ENCODE measurements at places on chromosomes 16 and 17. TPM values are rescaled to one million over a fixed set of nuclear protein-coding genes. Genes with fewer than 3 reads are reported as not detected.

MILR1 gene
- total RNA-seq, result 8.3 TPM

CD300H gene
- total RNA-seq, result not detected

- no peak for DNase-seq
Measured at GRCh38 chr17:61211236-61211635, 188.4 kb upstream of the TBX2 start.

- no peak for DNase-seq
Measured at GRCh38 chr16:26733710-26734109, 333.0 kb upstream of the C16orf82 start.

HSDL1 gene
- total RNA-seq, result 16.3 TPM

HOXB7 gene
- total RNA-seq, result 0.92 TPM

GRCh38 chr16:4426021-4426684 lies 485 bp downstream of the DNAJA3 start:
- no peak for DNase-seq

SYNGR3 gene
- total RNA-seq, result 1.4 TPM

DNA sequence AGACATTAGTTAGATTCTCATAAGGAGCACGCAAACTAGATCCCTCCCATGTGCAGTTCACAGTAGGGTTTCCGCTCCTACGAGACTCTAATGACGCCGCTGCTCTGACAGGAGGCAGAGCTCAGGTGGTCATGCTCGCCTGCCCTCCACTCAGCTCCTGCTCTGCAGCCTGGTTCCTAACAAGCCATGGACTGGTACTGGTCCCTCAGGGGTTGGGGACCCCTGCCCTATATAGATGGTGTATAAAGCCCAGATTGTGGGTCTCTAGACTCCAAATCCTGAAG lies 52.1 kb upstream of the LYRM9 start:
- DNase-seq, result no peak

DNA sequence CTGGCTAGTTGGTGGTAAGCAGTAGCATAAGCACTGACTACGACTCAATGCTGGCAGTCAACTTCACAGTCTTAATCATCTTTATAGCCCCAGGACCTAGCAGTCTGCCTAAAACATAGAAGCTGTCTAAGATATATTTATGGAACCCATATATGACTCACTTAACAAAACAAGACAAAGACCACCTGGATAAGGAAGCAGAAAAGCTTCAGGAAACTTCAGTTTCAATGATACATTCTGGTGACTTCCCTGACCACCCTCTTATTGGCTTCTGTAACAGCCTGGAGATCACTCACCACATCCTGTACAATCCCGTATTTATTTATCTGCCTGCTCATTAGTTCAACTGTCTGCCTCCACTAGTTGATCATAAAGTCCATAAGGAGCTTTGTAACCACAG lies 95.5 kb downstream of the PMP22 start:
- no peak for DNase-seq

DNA sequence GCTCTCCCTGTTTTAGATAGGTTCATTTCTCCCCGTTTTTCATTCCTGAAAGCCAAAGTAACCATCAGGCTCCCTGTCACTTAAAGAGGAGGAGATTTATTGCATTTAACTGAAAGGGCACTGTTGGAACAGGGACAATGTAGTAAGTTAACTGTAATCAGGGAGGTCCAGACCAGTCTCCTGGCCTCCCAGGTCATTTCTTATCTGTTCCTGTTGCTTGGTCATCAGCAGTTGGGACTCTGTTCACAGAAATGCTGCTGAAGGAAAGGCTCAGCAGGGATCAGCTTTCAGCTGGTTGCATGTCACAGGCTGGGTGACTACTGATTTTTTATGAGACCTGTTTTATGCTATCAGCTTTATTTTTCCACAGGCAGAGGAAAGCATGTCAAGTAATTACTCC lies 622.6 kb upstream of the GOT2 start:
- no peak for DNase-seq

- DNase-seq, result no peak
Measured at GRCh38 chr16:85017151-85017550, 5.8 kb upstream of the ZDHHC7 start.

DNA sequence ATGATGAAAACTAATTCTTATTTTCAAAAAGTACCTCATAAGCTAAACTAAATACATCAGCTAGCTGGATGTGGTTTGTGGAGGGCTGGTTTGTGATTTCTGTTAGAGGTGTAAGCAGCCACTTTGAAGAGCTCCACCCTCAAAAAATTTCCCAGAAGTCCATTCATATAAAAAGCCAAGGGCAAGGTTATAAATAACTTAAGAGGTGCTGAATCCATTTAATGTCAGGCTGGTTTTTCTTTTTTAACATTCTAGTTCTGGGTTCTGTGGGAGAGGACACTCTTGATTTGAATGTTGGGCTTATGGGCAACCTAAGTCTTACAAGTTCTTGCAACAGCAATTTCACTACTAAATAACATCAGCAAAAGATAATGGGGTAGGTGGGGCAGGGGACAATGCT lies 3.4 kb upstream of the WIPI1 start:
- DNase-seq, result no peak

DNA sequence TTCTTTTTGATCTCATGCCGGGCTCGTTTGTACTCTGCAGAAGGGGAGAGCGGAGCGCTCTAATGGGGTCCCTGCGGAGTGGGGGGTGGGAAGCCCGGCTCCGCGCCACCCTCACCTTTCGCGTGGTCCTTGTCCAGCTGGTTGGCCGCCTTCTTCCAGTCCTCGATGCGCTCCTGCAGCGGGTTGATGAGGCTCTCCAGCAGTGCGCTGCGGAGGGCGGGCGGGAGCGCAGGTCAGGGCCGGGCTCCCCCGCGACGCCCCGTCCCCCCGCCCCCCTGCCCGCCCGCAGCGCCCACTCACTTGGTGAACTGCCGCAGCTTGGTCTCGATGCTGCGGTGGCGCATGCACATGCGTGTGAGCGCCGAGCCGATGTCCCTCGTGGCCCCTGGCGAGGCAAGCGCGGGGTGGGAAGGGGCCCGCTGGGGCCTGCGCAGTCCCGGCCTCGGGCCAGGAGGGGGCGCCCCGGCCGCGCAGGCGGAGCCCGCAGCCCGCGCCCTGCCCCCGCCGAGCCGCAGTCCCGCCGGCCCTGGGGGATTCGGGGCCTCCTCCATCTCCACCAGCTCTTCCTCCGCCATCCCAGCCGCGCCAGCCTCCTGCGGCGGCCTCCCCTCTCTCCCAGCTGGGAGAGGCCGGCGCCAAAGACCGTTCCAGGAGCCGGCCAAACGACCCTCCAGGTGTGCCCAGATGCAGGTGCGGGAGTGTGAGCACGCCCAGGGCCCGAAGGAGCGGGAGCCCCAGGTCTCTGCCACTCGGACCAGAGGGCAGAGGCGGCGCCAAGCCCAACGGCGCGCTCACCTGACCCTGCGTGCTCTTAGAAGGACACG lies 6.0 kb downstream of the MTSS2 start:
- no peak for DNase-seq

DNA sequence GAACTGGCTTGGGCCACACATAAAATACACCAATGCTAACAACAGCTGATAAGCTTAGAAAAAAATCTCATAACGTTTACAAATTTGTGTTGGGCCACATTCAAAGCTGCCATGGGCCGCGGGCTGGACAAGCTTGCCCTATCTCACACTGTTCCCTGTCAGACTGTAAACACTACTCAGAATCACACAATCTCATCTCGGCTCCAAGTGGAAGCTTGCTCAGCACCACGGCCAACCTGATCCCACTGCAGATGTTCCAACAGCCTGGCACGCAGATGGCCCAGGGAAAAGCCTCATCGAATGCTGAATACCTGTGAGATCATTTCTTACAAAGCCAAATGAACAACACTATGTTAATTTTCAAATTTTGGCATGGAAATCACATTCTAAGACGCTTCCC lies 125.8 kb downstream of the ANKRD11 start:
- no peak for DNase-seq

DNA sequence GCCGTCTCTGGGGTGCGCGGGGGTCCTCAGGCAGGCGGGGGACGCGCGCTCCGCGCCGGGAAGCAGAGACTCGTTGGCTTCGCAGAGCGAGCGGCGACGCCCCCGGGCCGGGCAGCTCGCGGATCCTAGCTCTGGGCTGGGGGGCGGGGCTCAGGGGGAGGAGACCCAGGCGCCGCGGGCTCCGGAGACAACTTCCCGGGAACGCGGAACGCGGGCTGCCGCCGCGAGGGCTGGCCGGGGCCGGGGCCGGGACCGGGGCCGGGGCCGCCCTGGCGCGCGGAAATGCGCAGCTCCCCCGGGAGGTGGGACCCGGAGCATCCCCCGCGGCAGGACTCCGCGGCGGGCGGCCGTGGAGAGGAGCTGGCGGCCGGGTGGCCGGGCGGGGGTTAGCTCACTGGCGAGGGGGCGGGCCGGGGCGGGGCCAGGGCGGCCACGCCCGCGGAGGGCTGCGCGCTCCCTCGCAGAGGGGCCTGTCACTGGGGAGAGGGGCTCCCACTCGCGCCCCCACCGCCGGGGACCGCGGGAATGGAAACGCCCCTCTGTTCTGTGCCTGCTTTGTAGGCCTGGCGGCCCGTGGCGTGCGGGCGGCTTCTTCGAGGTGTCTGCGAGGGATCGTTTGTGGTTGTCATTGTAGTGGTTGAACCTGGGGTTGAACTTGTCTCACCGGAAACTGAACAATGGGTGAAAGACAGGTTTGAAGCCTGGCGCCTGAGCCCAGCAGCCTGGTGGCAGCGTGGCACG lies at the start of gene GAS7:
Gene GAS7 (minus strand): TSS at position 98 of the 741 bp plus-strand sequence.
- DNase-seq, result peak; percentile 38

- DNase-seq, result no peak
Measured at GRCh38 chr17:76660656-76661042, 17.1 kb upstream of the ST6GALNAC1 start.

OR1F1 gene
- not detected for total RNA-seq

- DNase-seq, result peak; percentile 9
Measured at GRCh38 chr16:57590654-57591085, 37.8 kb upstream of the ADGRG1 start.

ITGAD gene
- 0.09 TPM for total RNA-seq

EXOC3L1 gene
- 3.2 TPM for total RNA-seq

ITGA2B gene
- total RNA-seq, result 2.9 TPM

SULT1A3 gene
- total RNA-seq, result 19.4 TPM

DNA sequence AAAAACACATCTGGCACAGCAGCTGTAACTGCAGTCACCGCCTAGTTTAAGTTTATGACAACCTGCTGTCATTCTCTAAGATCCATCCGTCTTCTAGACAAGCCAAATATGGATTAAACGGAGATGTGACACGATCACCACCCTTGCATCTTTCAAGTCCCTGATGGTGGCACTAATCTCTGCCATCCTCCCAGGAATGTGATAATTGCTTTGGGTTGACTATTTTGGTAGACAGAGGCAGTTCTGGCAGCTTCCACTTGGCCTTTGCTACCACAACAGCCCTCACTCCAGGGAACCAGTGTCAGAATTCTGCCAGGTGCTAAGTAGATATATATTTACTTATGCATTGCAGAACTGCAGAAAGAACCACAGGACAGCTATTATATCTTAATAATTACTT lies 81.3 kb downstream of the ADCY9 start:
- no peak for DNase-seq

GRCh38 chr16:21619765-21620425 lies 20.5 kb downstream of the METTL9 start:
- DNase-seq, result no peak

DNA sequence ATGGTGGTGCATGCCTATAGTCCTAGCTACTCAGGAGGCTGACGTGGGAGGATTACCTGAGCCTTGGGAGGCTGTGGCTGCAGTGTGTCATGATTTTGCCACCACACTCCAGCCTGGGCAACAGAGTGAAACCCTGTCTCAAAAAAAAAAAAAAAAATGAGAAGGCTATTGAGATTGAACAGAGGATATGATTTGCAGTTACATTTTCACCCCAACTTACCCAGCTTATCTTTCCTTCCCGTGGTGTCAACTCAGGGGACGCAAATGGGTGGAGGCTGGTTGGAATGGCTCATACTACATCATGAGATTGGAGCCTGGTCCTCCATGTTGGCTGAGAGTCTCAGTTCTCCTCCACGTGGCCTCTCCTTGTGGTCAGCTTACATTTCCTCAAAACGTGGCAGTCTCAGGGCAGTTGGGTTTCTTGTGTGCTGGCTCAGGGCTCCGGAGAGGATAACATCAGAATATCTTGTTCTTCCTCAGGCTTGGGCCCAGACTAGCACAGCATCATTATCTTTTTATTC lies 17.2 kb upstream of the NSMCE1 start:
- DNase-seq, result peak; percentile 49

OSGIN1 gene
- 22.4 TPM for total RNA-seq

EME2 gene
- total RNA-seq, result 31.9 TPM

- DNase-seq, result no peak
Measured at GRCh38 chr16:67036323-67036741, 7.4 kb downstream of the CBFB start.

DNA sequence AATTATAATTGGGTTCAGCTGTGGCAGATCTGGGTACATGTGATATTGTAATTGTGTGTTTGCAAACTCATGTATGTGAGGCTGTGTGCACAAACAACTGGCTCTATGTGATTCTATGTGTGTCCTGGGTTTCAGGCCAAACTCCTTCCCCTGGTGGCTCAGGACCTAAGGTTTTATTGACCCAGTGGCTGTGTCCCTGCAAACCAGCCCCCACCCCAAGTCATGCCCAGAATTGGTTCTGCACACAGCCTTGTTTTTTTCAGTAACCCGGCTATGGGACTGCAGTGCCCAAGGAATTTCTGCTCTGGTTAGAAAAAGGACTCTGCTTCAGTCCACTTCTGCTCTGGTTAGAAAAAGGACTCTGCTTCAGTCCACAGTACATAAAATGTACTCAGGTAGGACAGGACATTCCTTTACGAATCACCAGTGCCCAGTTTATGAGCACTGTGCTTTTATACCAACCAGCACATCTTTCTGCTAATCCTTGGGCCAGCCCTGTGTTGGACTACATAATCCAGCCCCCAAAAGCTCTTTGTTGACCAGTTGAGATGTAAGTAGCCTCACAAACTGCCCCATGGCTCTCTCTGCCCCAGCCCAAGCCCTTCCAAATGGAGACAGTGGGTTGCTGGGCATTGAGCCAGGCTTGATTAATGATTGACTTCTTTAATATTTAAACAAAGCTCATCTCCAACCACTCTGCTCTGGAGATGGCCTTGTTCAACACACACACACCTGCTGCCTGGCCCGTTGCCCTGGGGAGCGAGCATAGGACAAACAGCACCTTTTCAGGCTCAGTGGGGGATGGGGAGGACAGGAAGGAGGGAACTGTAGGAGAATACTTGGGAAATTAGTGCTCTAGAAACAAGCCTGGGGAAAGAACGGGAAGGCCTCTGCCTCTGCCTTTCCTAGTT lies 2.9 kb upstream of the KCNH6 start:
- peak; percentile 71 for DNase-seq

DNA sequence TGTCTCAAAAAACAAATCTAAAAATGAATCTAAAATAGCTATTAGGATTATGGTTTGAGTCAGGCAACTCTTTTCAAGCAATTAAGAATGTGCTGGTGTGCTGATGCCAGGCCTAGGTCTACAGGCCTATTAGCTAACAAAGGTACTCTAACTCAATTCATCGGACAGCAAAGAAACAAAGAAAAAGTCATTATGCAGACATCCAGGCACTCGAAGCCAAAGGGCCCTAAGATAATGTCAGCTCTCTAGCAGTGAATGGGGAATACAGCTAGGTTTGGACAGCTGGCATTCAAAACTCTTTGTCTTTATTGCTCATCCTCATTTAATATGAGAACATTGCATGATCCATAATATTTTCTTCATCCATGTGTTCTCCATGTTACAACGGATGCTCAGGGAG lies 108.5 kb downstream of the TMEM114 start:
- DNase-seq, result no peak
